GM12892 (cell line): ENCODE measurements at places on chromosomes 16 and 17.

- DNase-seq, result peak; percentile 19
These were observed 7.2 kb downstream of the SUPT4H1 start for GRCh38 chr17:58344791-58345157.

DNA sequence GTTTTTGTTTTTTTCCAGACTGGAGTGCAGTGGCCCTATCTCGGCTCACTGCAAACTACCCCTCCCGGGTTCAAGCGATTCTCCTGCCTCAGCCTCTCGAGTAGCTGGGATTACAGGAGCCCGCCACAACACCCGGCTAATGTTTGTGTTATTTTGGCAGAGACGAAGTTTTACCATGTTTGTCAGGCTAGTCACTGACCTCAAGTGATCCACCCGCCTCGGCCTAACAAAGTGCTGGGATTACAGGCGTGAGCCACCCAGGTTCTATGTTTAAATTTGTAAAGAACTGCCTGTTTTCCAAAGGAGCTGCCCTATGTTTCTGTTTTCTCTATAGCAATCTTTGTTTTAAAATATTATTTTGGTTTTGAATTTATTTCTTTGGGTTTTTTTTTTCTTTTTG lies 13.8 kb upstream of the C16orf87 start:
- DNase-seq, result no peak

- no peak for DNase-seq
These were observed 725 bp downstream of the KRTAP16-1 start for GRCh38 chr17:41308251-41308917.

DNA sequence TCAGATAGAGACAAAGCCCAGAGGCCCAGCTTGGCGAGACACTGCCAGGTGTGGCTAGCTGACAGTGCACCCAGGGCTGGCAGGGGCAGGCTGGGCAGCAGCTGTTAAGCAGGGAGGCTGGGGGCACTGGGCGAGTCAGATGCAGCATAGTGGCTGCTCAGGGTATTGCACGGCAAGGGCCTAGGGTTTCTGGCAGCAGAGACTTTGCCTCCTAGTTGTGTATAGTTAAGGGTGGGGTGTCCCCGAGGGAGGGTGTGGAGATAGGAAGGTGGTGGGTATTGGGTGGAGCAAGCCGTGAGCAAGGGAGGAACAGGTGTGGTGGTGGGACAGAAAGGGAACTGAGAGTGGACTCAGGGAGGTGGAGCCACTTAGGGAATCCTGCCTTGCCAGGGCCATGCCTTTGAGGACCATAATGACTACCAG lies 66.0 kb downstream of the SMPD3 start:
- peak; percentile 56 for DNase-seq

DNA sequence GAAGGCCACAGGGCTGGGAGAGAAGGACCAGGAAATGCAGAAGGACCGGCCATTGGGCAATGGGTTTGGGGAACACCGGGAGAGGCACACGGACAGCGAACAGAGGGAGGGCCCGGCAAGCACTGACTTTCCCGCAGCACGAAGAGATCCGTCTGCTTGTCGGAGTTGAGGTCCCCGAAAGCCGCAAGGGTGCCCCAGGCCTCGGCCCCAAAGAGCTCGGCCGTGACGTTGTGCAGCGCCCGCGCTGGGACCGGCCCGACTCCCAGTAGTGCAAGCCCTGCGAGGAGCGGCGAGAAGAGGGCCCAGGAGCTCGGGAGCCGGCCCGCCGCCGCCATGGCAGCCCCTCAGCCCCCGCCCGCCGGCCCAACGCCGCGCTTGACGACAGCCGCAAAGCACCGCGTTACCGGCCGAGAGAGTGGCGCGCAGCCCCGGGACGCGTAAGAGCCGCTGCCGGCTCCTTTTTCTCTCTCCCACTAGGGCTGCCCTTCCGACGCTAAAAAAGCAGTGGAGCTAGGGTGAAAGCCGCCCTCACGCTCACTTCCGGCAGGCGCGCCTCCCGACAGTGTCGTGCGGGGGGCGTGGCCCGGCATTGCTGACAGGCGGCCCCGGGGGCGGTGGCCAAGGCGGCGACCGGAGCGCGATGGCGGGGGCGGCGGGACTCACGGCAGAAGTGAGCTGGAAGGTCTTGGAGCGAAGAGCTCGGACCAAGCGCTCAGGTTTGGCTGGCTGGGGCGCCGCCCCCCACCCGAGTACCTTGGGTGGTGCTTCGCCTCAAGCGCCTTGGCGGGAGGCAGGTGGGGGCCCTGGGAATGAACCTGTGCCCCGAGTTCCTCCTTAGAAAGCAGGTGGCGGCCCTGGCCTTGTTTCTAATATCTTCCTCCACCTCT lies at the start of the genes ITFG1 and PHKB:
Gene ITFG1, minus strand, starts transcription at position 353 of the 887 bp plus-strand sequence. Its CDS starts 18 bp downstream, at position 335.
Gene PHKB, plus strand, starts transcription at position 621 of the 887 bp plus-strand sequence. Its CDS starts 20 bp downstream, at position 641.
- DNase-seq, result peak; percentile 70

DNA sequence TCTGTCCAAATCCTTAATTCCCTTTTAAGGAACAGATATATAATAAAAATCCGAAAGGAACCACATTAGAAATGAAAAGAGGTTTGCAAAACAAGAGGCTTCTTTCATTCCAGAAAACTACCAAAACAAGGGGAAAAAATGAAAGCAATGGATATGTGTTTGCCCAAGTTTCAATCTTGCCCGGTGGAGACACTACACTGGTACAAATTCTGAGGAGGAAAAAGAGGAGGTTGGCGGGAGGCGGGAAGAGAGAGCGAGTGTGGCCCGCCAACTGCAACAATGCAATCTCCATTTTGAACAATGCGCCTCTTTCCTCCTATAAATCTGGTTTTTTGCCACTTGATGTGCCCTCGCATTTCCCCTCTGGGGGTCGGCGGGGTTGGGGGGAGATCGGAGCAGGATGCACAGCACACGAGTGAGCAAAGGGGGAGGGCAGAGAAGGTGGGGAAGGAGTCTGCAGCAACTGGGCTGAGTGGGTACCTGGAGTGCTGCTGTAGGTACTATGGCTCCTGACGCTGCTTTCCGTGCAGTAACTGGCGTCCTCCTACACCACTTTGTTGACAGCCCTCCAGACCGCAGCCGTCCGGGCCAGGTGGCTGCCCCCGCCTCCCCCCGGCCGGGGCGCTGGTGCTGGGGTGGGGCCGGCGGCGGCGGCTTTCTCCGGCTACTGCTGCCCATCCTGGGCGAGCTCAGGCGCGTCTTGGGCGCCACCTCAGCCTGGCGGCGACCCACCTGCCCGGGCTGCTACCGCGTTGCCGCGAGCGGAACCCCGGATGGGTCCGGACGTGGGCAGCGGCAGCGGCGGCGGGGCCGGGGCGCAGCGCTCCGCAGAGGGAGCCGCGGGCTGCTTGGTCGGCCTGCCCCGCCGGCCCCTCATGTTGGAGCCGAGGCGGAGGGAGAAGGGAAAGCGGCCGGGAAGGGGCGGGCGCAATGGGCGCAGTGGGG lies 93.8 kb upstream of the PLEKHM1 start:
- DNase-seq, result peak; percentile 61

GRCh38 chr17:34384271-34384670 lies 21.2 kb upstream of the CCL1 start:
- no peak for DNase-seq

DNA sequence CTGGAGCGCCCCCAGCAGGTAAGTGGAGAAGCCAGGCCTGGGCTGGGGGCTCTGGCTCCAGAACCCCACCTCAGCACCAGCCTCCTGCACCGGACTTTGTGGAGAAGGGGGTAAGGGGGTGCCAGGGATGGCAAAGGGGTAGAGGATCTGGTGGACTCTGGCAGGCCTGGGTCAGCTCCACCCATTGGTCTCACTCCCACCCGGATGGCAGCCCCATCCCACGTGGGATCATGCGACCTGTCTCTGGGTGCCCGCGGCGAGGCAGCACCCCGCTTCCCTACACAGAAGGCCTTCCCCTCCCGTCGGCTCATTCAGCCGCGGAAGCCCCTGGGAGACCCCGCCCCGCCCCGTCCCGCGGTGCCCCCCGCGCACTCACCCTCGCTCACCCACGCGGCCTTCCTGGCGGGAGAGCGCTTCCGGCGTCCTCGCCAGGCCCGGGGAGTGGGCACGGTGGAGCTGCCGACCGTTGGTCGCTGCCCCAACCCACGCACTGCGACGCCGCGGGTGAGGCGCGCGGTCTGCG lies 498 bp upstream of the PLEKHG4 start:
- DNase-seq, result peak; percentile 76

DNA sequence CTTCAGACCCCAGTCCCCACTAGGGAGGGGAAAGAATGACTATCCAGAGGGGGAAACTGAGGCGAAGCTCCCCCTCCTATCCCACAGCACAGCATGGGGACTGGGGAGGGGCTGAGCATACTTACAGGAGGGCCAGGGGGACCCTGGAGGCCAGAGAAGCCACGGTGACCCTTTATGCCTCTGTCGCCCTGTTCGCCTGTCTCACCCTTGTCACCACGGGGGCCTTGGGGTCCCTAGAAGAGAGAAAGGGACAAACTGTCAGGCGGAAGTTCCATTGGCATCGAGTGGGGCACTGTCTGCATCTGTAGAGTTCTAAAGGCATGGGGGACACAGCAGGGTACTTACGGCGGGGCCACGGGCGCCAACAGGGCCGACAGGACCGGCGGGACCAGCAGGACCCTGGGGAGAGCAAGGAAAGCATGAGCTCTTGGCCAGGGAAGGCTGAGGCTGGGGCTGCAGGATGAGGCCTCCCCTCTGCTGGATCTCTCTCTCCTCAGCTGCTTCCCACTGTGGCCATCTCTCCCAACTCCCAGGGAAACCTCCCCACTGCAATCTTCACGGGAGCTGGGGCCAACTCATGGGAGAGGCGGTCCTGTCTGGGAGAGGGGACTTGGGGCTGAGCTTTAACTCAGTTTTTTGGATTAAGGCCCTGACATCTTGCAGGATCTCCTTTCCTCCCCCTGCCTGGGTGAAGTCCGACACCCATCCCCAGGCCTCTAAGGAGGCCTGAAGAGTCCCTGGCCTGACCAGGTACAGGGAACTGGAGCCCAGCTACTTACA lies 13.5 kb downstream of the COL1A1 start:
- no peak for DNase-seq

DNA sequence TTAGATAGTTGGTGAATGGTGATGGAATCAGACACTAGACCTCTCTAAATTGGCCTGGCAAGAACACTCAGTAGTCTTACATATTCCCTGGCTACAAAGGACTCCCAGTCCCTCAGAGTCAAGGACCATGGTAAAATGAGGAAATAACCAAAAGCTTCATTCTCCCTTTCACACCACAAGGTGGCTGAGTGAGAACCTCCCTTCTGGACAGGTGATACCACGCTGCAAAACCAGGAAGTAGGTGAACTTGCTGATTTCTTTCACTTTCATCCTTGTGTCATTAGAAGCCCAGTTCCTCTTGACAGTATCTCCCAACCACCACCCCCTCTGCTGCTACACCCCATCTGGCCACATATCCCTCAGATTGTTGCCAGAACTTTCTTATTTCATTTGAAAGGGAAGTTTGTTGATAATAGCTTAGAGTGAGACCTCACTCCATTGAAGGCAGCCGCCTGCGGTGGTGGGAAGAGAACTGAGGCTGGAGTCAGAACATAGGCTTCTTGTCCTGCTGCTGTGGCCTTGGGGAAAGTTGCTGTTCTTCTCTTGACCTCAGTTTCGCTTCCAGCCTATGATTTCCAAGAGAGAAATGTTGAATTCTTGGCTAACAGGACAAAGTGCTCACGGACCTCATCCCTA lies 290.6 kb upstream of the CCL2 start:
- peak; percentile 47 for DNase-seq

DNA sequence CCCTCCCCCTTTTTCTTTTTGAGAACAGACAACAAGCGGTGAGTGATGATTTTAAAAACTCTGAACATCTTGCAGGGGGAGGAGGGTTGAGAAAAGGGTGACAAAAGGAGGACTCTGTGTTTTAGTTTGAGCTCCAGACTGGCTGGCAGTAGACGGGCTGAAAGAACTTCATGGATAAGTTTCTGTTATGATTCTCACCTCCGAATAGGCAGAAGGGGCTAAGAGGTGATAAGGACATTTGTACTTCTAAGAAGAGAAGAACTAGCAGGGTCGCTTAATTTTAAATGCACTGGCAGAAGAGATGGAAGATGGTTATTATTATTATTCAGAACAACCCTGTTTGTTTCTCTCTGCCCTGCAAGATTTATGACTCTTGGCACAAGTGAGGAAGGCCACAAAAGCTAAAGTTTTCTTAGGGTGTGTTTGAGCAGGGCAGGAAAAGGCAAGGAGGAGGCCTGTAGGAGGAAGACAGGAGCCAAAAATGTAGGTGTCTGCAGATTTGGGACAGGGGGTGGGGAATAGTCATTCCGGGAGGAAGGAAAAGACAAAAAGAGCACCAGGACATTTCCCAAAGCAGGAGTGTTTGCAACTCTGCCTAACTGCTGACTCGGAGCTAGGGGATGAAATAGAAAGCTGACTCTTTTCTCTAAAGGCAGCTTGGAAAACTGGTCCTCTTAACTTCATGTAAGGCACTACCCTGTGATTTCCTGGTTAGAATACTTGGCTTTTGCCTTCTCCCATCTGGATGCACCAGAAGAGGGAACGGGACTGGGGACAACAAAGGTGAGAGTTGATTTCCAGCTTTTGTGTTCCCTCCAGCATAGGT lies 11.9 kb upstream of the HOXB2 start:
- DNase-seq, result no peak

- peak; percentile 19 for DNase-seq
These were observed 475.9 kb upstream of the CCL2 start for GRCh38 chr17:33779234-33779591.

DNA sequence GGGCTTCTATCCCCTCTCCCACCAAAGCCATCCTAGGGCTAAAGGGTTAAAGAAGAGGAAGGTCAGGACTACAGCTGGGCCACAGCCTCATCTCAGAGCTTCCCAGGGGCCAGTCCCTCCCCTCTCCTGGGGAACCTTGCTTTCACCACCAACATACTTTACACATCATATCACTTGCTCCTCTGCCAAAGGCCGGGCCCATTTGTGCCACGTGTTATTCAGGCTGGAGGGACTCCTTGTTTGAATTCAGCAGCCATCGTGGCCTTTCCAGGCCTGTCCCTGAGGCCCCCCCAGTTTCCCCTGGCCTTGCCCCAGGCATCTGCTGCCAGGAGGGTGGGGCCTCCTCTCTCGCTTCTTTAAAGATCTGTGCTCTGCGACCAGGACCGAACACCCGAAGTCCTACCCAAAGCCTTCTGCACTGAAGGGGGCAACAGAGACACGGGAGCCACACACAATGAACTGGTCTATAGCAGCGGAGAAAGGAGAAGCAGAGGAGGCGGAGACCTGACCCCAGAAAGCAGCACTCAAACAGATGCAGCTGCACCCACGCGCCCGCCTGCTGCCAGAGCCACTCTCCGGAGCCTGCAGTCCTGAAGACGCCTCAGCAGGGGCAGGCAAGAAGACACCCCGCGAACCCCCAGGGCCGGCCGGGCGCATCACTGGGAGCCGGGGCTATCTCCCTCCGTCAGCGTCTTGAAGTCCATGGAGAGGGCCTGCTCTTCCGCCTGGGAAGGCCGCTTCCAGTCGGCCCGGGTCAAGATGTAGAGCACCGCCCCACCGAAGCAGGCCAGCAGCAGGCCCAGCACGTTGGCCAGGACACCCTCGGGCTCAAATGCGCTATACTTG lies 12.1 kb downstream of the CYB561 start:
- no peak for DNase-seq

GRCh38 chr17:17422217-17422610 lies 54.6 kb upstream of the MED9 start:
- DNase-seq, result no peak

GRCh38 chr17:56171186-56171959 lies 18.1 kb downstream of the ANKFN1 start:
- no peak for DNase-seq

- DNase-seq, result no peak
These were observed 79.9 kb downstream of the LITAF start for GRCh38 chr16:11506741-11507305.
